Tibial nerve (tissue), 4 donors: ENCODE measurements at places on chromosomes 7 and 10.

DNA sequence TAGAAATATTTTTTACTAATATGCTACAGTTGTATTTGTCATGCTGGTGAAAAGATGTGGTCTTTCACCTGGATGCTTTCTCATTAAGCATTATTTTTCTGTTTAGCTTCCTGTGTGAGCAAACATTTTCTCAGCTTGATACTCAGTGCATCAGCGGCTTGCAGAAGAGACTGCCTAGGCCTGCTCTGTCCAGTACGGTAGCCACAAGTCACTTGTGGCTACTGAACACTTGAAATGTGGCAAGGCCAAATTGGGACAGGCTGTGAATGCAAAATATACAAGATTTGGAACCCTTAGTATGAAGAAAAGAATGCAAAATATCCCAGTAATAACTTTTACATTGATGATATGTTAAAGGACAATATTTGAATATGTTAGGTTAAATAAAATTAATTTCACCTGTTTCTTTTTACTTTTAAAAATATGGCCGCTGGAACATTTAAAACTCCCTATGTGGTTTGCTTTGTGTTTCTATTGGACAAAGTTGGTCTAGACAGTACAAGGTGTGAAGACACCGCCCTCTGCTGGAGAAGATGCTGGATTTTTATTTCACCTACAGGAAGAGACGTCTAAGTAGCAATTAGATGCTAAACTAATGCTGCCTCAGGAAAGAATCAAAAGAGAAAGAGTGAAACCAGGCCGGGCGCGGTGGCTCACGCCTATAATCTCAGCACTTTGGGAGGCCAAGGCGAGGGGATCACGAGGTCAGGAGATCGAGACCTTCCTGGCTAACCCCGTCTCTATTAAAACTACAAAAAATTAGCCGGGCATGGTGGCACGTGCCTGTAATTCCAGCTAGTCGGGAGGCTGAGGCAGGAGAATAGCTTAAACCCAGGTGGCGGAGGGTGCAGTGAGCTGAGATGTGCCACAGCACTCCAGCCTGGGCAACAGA is 5.3 kb downstream of the SRGN start:
- no peak overlapping the region for H3K4me3 ChIP-seq
- H3K27ac ChIP-seq = peak overlapping the region; percentile 8
- no peaks in the 10 kb centered on the region for H3K36me3 ChIP-seq
- DNase-seq = peak; percentile 97
- H3K27me3 ChIP-seq = no peaks in the 10 kb centered on the region
- H3K4me1 ChIP-seq = peaks cover 8% of the 10 kb centered on the region

DNA sequence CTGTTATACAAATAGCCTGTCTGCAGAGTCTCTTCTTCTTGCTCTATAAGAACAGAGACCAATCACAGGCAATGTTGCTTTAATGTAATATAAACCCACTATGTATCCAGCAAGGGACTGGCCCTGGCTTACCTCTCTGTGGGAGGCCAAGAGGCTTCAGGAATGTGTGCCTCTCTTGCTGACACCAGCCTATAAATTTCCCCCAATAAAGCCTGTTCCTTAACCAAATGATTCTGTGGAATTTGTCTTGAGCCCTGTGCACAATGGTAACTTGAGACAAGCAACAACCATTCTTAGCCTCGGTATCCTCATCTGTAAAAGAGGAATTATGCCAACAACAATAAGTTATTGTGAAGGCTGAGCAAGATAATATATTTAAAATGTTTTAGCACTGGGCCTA is 563.7 kb downstream of the GRM8 start:
- no peak overlapping the region for H3K27ac ChIP-seq
- H3K4me1 ChIP-seq = no peaks in the 10 kb centered on the region
- H3K27me3 ChIP-seq = no peaks in the 10 kb centered on the region

GRCh38 chr7:4167385-4167910 is 514.6 kb upstream of the FOXK1 start:
- no peak overlapping the region for H3K27ac ChIP-seq
- H3K27me3 ChIP-seq = no peaks in the 10 kb centered on the region
- H3K4me1 ChIP-seq = no peaks in the 10 kb centered on the region
- H3K4me3 ChIP-seq = no peak overlapping the region
- no peak for DNase-seq
- no peaks in the 10 kb centered on the region for H3K36me3 ChIP-seq

DNA sequence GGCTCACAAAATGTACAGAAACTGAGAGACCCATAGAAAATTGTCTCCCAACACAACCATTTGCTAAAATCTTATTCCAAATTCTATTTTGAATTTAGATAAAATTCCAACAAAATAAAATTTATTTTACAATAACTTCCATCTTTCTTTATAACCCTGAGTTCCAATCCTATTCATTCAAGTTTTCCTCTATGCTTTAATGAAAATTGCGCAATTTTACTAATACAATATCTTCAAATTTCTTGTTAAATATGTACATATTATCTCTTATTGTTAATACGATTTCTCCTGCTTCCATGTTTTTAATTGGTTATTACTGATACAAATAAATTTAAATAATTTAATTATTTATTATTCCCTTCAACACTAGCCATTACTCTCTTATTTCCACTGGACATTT is 645.2 kb upstream of the COBL start:
- H3K4me1 ChIP-seq = no peaks in the 10 kb centered on the region
- no peak overlapping the region for H3K27ac ChIP-seq
- no peaks in the 10 kb centered on the region for H3K27me3 ChIP-seq
- DNase-seq = no peak

- peaks cover 56% of the 10 kb centered on the region for H3K4me1 ChIP-seq
- peaks cover 6% of the 10 kb centered on the region for H3K27me3 ChIP-seq
Measured at GRCh38 chr10:101060951-101061623, 702 bp upstream of the KAZALD1 start.

GRCh38 chr7:25379351-25380300 is 151.3 kb upstream of the NPVF start:
- no peak overlapping the region for H3K4me3 ChIP-seq
- no peaks in the 10 kb centered on the region for H3K36me3 ChIP-seq
- no peak overlapping the region for H3K27ac ChIP-seq
- no peaks in the 10 kb centered on the region for H3K27me3 ChIP-seq
- no peak for DNase-seq

GRCh38 chr7:7324698-7325097 is 142.4 kb downstream of the C1GALT1 start:
- no peaks in the 10 kb centered on the region for H3K36me3 ChIP-seq
- no peak overlapping the region for H3K27ac ChIP-seq
- H3K4me3 ChIP-seq = no peak overlapping the region
- H3K27me3 ChIP-seq = no peaks in the 10 kb centered on the region

- H3K27me3 ChIP-seq = no peaks in the 10 kb centered on the region
- H3K27ac ChIP-seq = no peak overlapping the region
- H3K4me3 ChIP-seq = no peak overlapping the region
- H3K36me3 ChIP-seq = no peaks in the 10 kb centered on the region
- no peaks in the 10 kb centered on the region for H3K4me1 ChIP-seq
Measured at GRCh38 chr10:53543410-53543809, 770.8 kb upstream of the MBL2 start.

- H3K27me3 ChIP-seq = no peaks in the 10 kb centered on the region
- H3K4me1 ChIP-seq = no peaks in the 10 kb centered on the region
- H3K36me3 ChIP-seq = no peaks in the 10 kb centered on the region
- DNase-seq = no peak
Measured at GRCh38 chr7:111439977-111440376, 122.3 kb downstream of the IMMP2L start.

DNA sequence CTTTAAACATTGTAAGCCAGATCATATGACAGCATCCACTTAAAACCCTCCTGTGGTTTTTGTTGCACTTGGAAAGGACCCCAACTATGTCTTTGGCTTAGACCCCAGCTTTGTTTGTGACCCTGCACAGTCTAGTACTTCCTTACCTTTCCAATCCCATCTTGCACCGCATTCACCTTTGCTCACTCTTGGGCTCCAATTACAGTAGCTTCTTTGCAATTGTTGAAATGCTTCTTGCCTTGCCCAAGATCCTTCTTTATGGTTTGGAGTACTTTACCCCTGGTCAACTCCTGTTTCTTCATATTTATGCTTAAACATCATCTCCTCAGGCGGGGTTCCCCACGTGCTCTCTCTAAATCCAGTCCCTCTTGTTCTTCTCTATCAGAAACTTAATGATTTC is 162.6 kb downstream of the PTEN start:
- no peak overlapping the region for H3K27ac ChIP-seq
- H3K4me3 ChIP-seq = no peak overlapping the region
- no peaks in the 10 kb centered on the region for H3K36me3 ChIP-seq
- no peaks in the 10 kb centered on the region for H3K4me1 ChIP-seq

DNA sequence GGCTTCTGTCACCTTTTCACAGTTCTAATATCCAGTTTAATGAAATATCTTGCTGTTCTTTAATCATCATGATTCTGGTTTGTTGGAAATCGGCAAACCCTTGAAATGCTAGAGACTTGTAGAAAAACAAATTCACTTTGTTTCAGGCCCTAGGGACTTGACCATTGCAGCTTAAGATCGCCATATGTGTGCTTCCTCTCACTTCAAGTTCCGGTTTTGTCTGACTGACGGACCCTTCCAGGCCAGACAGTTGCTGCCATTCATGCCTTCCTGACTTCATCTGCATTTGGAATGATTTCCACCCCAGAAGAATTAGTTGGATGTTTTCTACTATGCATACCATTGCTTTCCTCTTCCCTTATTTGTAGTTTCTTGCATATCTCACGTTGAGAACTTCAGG is 125.6 kb downstream of the CELF2 start:
- H3K27me3 ChIP-seq = no peaks in the 10 kb centered on the region
- H3K27ac ChIP-seq = no peak overlapping the region
- peaks cover 62% of the 10 kb centered on the region for H3K4me1 ChIP-seq
- no peaks in the 10 kb centered on the region for H3K36me3 ChIP-seq

DNA sequence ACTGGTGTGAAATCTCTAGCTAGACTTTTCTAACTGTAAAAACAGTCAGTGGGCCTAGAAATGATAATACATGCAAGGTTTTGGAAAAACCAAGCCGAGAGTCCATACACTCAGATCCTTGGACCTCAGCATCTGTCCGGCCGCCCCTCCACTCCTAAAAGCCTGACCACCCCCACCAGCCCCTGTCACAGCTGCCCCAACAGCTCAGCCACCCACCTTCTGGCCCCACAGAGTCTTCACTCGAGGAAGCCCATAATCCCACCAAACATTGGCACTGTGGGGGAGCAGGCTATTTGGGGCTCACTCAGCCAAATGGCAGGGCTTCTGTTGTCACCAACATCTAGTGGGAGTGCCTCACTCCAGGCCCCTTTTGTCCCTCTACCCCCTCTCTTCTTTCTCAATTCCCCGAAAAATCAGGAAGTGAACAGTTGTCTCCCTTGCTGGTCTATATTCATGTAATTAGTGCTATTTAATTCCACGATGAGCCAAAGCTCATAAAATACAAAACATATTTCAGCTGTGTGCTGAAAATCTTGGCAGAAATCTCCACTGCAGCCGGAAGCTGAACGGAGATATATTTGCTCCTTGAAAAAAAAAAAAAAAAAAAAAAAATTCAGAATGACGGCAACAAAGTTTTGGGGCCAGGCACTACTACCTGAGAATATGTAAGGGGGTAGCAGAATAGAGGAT is 55.5 kb downstream of the PLXNA4 start:
- no peaks in the 10 kb centered on the region for H3K36me3 ChIP-seq
- H3K4me1 ChIP-seq = no peaks in the 10 kb centered on the region
- no peak overlapping the region for H3K4me3 ChIP-seq
- no peak for DNase-seq
- H3K27me3 ChIP-seq = no peaks in the 10 kb centered on the region

DNA sequence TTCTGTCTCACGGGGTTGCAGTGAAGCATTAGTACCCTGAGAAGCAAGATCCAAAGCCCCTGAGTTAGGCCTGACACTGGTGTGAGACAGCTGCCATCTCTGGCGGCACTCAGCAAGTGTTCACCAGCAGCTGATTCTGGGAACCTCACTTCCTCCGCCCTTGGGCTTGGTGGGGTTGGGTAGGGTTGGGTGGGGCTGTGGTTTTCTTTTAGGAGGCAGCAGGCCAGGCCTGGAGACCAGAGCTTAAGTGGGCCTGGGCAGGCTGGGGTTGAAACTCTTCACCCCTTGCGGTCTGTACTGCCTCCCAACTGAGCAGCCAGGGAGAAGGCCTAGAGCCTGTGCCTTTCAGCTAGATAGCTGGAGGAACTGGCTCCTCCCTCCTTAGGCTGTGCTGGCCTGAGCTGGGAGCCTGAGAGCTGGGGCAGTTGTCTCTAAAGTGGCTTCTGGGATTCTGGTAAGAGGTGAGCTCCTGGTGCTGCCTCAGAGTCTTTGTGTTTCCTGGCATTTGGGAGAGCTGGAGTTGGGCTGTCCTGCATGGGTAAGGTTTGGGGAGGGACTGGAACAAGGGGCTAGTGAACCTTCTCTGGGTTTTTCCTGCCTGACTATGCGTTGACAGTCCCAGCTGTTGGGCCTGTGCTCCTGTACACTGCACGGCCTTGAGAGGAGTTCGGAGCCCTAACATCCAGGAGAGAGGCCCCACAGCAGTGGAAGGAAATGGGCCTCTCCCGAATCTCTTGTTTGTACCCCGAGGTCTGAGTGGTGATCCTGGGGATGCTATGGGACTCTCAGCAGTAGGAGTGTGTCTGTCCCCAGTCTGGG is 5.1 kb downstream of the TSPAN14 start:
- peak; percentile 61 for DNase-seq
- peak overlapping the region; percentile 24 for H3K4me3 ChIP-seq
- peak overlapping the region; percentile 67 for H3K27ac ChIP-seq
- no peaks in the 10 kb centered on the region for H3K36me3 ChIP-seq
- peaks cover 85% of the 10 kb centered on the region for H3K4me1 ChIP-seq

DNA sequence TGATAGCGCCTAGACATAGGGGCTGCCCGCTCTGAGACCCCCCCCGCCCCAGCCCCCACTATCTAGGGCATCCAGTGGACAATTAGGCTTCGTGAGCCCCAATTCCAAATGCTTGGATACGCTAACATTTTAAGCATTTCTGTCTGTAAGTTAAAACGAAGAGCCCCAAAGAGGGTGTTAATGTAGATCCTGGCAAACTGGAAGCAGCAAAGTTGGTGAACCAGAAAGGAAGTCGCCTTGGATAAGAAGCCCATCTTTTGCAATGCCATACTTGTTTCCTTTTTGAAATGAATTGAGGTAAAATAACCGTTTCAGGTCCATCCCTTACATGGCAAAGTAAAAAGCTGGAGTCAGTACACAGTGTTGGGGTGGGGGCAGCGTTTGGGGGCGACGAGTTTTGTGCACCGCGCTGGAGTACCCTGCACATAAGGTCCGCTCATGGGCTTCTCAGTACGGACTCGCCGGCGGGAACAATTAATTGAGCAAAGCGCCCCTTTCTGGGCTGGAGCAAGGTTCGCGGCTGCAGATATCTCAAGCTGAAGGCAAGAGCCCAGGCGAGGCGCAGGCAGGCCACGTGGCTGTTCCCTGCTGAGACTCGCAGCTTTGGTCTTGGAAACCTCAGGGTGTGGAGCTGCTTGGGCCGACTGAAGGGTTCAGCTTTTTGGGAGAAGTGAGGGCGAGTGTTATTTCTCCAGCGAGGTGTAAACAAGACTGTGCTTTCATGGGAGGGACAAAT is 1.4 kb upstream of the TWIST1 start:
- DNase-seq = no peak
- H3K4me3 ChIP-seq = peak overlapping the region; percentile 47
- H3K27ac ChIP-seq = no peak overlapping the region

GRCh38 chr7:80277434-80278427 is 143.1 kb downstream of the GNAI1 start:
- H3K4me3 ChIP-seq = no peak overlapping the region
- H3K36me3 ChIP-seq = no peaks in the 10 kb centered on the region
- H3K27ac ChIP-seq = no peak overlapping the region
- no peaks in the 10 kb centered on the region for H3K27me3 ChIP-seq
- H3K4me1 ChIP-seq = no peaks in the 10 kb centered on the region
- no peak for DNase-seq
